ENCODE measurements at places on chromosomes 6 and 20.

DNA sequence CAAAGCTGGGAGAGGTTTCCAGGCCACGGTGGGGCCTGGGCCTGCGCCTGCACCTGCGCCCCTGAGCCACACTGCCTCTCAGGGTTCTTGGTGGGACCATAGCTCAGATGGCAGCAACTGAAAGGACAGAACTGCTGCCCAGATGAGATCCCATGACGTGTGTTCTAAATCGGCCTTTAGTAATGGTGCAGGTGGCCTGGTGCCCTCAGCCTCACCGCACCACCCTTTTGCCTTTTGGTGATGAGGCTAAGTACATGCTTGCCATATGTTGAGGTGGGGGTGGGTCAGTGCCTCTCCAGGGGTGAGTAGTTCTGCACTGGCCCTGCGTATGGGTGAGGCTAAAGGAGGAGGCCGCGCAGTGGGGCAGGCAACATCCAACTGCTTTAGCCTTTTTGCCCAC lies 7.4 kb downstream of the PSMG4 start:
- no peak for DNase-seq

- no peak for DNase-seq
Measured at GRCh38 chr6:41623330-41623729, 14.9 kb upstream of the MDFI start.

DNA sequence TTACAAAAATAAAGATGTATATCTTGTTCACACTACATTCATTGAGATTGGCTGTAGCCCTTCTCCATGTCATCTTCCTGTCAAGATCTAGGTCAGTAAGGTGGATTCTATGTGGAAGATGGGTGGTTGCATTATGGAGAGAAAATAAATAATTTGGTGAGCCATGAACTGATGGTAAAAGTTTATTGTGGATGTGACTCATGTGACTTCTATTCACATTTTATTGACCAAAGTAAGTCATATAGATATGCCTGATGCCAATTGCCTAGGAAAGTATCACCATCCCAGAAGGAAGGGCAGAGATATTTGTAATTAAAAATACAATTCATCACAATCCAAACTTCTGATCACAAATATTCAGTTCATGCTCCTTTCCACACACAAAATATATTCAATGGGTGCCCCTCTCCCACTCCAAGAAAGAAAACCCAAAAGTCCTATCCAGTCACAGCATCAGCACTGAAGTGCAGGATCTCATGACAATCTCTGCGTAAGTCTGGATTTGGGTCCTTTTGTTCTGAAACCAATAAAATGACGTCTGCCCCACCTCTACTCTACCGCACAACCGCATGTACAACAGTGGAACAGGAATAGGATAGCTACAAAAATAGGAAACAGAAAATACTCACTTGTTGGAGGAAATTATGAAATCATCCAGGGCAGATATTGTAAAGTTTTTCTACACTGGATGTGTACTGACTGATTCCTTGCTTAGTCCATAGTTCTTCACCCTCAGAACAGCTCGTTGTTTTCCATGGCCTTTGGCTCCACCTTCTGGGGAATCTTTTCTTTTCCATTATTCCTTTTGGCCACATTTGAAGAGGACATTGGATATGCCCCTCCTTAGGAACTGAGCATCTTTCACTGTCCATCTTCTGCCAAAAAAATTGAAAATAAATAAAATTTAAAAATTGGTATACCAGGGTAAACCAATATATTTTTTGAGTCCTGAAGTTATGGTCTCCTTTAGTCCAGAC lies 16.1 kb upstream of the SLC17A3 start:
- DNase-seq: no peak

DNA sequence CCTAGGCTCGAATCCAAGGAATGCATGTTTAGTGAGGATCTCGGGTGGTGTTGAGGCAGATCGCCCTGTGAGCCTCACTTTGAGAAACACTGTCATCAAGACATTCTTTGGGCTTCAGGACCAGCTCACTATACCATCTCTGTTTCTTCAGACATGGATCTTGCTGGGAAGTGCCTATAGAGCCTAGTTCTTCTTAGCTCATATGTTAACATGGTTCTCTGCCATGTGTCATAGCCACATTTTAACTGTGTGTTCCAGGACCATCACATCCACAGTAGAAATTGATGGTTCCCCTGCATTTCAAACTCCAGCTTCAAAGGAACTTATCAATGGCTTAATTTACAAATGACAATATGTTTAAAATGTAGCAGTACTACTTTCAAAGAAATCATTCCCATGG lies 57.4 kb downstream of the NOX3 start:
- DNase-seq: no peak
